ENCODE measurements at places on chromosomes 16 and 17. TPM values are rescaled to one million over a fixed set of nuclear protein-coding genes. Genes with fewer than 3 reads are reported as not detected.
A peak's percentile ranks its signal among the peaks of the same experiment; 100 is the strongest.

EVPLL gene
- total RNA-seq, result not detected

KRTAP4-5 gene
- not detected for total RNA-seq

PABPN1L gene
- total RNA-seq, result not detected

DNA sequence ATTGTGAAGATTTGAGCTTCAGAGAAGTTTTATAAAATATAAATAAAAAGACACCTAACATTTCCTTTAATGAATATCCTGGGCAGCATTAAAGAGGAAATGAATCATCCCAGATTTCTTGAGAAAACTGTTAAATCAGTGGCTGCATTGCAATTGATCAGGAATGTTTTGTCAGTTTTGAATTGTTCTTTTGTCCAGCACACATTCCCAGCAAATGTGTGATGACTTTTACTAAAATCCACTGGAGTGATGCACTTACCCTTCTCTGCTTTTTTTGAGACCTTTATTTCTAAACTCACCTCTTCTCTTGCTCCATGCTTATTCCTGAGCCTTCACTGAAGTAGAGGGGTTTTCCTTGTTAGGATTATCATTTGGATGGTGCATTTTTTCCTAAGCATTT lies 1307.2 kb downstream of the CDH8 start:
- no peaks in the 10 kb centered on the region for H3K36me3 ChIP-seq
- DNase-seq, result no peak
- no peaks in the 10 kb centered on the region for H3K27me3 ChIP-seq
- no peak overlapping the region for H3K27ac ChIP-seq

DNA sequence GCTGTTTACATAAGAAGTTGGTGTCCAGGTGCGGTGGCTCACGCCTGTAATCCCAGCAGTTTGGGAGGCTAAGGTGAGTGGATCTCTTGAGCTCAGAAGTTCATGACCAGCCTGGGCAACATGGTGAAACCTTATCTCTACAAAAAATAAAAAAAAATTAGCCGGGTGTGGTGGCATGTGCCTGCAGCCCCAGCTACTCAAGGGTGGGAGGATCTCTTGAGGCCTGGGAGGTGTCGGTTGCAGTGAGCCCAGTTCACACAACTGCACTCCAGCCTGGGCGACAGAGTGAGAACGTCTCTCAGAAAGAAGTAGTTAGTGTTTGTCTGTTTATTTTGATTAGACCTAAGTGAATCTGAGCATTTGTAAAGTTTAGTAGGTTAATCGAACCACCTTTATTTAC lies 12.8 kb downstream of the DDX19A start:
- no peak for DNase-seq
- H3K4me1 ChIP-seq, result peaks cover 3% of the 10 kb centered on the region
- no peak overlapping the region for H3K27ac ChIP-seq
- H3K4me3 ChIP-seq, result no peak overlapping the region
- peaks cover 49% of the 10 kb centered on the region for H3K36me3 ChIP-seq

DNA sequence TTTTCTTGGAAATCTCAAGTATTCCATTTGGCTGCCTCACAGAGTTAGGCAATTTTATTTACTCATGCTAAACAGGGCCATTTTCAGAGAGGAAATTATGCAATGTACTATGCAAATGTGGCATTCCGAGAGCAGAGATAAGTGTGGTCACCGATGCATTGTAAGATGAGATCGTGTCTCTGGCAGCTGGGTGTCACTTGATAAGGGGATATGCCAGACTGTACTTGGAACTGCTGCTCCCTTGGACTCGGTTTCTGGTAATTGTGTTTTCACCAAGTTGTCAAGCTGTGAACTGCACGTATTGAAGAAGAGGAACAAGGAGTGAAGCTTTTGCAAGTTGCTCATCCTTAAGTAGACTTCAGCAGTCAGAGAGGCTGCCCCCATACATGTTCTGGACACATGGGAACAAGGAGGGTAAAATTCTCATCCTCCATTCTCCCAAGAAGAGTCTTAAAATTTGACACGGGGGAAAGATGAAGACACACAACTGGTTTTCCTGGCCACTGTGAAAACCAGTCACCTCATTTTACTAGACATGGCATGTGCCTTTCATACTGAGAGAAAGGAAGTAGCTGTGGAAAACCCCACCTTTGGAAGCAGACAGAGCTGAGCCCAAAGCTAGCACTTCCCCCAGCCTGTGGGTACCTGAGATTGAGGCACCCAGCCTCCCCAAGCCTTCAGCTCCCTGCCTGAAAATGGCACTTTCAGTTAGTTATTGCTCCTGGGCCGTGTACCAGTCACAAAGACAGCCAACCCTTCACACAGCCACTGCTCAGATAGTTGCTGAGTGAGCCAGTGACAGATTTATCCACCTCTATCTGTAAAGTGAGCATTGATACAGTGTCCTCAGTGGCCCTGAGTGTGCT lies 150.7 kb downstream of the SOCS1 start:
- H3K36me3 ChIP-seq, result no peaks in the 10 kb centered on the region
- peak; percentile 80 for DNase-seq
- no peak overlapping the region for H3K27ac ChIP-seq
- peaks cover 16% of the 10 kb centered on the region for H3K4me1 ChIP-seq

CHRNE gene
- total RNA-seq, result 0.22 TPM

DNA sequence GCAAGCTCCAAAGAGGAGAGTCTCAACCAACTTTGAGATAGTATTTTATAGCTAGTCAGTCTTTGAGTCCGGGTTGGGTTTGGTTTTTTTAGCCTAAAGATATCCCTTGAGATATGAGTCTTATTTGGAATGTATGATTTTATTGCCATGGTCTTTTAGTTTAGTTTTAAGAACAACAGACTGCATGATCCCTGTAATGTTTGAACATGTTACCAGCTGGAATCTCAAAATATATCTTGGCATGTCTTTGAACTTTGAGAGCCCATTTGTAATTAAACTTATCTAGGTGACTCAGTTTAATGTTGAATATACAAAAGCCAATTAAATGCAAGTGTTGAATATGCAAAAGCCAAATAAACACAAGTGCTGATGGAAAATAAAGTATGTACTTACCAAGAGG lies 100.6 kb downstream of the TANGO6 start:
- no peaks in the 10 kb centered on the region for H3K27me3 ChIP-seq
- DNase-seq, result no peak
- H3K4me1 ChIP-seq, result no peaks in the 10 kb centered on the region
- H3K36me3 ChIP-seq, result no peaks in the 10 kb centered on the region
- H3K4me3 ChIP-seq, result no peak overlapping the region
- no peak overlapping the region for H3K27ac ChIP-seq

Measured in Karpas-422 (cell line).